ENCODE measurements at places on chromosomes 1 and 21. TPM values are rescaled to one million over a fixed set of nuclear protein-coding genes. Genes with fewer than 3 reads are reported as not detected.

GRCh38 chr21:37974081-37974480, 57.8 kb upstream of the KCNJ6 start:
- DNase-seq, result no peak

C1orf87 gene
- total RNA-seq, result not detected

GRCh38 chr1:220950576-220950975, 71.3 kb downstream of the HLX start:
- DNase-seq, result no peak

- DNase-seq, result no peak
Measured at GRCh38 chr1:107997866-107998265, 32.9 kb upstream of the VAV3 start.

GRCh38 chr1:36156329-36157114, 562 bp downstream of the MAP7D1 start:
- peak; percentile 68 for DNase-seq

DNA sequence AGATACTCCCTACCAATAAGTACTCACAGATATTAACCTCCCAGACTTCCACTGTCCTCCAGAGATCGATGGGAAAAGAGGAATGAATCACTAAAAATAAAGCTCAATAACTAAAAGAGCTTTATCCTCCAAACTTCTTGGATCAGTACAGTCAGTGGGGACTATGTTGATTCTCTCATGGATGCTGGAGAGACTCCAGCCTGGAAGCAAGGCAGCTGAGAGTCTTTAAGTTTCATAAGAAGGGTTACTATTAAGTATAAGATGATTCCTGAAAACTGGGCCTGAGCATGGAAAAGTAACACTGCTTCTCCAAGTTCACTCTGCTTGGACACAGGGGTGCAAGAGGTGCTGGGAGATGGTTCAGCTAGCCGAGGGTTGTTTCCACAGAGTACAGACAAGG, 6.2 kb upstream of the DDR2 start:
- DNase-seq, result no peak

DNA sequence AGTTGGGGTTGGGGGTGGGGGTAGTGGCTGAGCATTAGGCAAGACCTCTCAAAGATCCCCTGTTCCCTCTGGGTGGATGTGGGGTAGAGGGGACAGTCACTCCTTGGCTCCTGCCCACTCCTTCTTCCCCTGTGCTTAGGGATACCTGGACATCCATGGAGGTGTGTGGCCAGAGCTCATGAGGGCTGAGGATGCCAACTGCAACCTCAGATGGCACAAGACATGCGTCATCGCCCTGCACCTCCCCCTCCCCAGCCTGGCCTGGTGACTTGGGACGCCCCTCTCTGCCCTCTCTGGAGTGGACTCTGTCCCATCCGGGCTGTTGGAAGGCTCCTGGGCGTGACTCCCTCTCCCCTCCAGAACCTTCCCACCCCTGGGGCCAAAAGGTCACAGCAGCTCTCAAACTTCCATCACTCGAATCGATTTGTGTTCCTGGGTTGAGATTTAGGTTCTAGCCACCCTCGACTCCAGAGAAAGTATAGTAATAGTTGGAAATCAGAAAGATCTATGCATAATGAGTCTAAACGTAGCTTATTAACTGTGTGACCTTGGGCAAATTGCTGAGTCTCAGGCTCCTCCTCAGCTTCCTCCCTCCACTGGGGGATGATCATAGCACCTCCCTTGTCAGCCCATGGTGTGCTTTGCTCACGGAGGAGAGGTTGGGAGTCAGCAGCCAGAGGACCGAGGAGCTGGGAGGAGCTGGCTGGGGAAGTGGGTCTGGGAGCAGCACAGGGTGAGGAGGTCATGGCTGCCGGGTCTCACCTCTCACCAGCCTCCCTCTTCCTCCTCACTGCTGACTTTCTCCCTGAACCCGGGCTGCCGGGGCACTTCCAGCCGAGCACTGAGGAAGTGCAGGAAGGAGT, 2.2 kb upstream of the PTPN7 start:
- peak; percentile 31 for DNase-seq

FCRLA gene
- total RNA-seq, result 409 TPM

DNA sequence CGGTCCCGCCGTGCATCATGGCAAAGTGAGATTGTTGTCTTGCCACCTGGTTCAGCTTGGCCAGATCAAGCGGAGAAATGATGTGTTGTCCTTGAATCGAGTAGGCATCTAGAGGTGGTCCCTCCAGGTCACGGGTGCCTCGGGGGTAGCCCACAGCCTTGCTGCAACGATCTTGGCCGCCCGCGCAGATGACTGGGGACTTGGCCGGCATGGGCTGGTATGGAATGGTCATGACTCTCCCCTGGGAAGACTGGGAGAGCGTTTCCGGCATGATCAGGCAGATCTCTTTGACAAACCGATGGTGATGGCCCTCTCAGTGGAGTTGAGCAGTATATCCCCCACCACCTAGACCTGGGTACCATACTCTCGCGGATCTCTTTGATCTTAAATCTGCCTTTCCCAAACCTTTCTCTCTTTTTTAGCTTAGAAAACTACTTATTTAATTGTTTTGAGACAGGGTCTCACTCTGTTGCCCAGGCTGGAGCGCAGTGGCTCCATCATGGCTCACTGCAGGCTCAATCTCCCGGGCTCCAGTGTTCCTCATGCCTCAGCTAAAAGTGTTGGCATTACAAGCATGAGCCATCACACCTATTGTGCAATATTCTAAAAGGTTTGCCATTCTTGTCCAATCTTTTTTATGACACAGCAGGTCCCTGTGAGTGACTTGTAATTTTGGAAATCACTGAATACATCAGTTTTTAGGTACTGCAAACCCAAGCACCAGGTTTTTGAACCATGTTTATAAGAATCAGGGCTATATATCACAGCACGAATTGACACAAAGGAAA, 9.4 kb upstream of the ELAPOR1 start:
- no peak for DNase-seq

DNA sequence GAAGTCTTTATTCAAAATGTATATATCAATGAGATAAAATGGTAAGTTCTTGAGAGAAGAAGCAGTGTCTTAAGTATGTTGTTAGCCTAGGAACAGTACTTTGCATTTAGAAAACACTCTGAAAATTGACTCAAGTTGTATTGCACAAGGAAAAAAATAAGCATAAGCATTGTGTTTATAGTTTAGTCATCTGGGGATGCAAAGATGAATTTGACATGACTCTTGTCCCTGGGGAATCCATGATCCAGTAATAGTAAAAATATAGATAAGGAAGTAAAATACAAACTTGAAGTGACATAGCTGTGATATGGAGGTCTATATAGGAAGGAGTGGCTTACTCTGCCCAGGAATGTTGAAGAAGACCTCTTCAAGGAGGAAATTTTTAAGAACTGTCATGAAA, 185.0 kb upstream of the PTBP2 start:
- DNase-seq, result no peak

FAM72C gene
- 44.9 TPM for total RNA-seq

CD1B gene
- total RNA-seq, result not detected

DNA sequence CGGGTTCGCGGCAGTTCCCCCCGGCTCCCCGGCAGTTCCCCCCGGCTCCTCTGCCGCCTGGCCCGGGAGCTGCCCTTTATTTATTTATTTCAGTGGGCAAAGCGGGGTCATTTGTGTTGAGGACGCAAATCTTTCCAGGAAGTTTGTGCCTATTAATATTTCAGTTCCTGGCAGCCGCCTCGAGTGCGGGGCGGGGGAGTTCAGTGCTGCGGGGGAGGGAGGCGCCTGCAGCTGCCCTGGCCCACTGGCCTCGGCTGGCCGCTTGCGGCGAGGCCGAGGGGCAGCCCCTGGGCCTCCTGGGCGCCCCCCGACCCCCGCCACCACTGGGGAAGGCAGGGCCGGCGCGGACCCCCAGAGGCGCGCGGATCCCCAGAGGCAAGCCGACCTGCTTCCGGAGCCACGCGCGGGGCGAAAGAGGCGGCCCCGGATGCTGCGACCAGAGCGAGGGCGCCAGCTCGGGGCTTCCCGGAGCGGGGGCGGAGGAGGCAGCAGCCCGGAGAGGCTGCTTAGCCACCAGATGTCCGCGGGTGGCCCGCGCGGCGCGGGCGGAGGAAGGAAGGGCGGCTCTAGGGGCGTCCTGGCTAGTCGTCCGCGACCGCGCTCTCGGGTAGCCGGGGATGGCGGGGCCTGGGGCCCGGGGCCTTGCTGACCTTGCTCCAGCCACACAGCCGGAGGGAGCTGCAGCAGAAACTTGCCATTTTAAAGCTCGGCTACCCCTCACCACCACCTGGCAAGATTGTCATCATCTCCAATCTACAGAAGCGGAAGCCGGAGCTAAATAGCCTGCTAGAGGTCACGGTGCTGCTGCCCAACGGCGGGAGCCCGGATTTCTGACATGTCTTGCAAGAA, 48.0 kb downstream of the H3-3A start:
- DNase-seq, result peak; percentile 88

HMGCS2 gene
- total RNA-seq, result not detected

DNA sequence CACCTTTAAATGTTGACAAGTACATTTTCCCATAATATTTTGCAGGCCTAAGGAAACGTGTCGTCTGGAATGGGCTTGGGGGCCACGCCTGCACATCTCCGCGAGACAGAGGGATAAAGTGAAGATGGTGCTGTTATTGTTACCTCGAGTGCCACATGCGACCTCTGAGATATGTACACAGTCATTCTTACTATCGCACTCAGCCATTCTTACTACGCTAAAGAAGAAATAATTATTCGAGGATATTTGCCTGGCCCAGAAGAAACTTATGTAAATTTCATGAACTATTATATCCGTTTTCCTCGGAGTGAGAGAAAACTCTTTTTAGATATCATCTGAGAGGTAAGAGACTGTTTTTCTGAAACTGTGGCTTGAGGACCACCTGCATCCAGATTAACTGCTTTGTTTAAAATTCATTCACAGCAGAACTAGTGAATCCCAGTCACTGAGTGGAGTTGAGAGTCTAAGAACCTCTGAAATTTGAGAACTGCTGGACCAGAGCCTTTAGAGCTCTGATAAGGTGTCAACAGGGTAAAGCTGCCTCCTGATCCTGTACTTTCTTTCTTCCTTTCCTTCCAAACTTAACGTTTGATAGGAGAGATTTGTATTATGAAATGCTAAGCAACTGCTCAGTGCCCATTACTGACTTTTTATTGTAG, 811 bp downstream of the EXO1 start:
- DNase-seq, result peak; percentile 41

GRCh38 chr21:38989745-38990423, 184.2 kb downstream of the ETS2 start:
- DNase-seq, result no peak
